ENCODE measurements at places on chromosomes 13 and 19. TPM values are rescaled to one million over a fixed set of nuclear protein-coding genes. Genes with fewer than 3 reads are reported as not detected.

SLITRK1 gene
- not detected for polyA plus RNA-seq

LRRC4B gene
- 5.8 TPM for polyA plus RNA-seq

CGB8 gene
- not detected for polyA plus RNA-seq

KLK2 gene
- polyA plus RNA-seq, result not detected

PSG7 gene
- polyA plus RNA-seq, result not detected

PALM3 gene
- polyA plus RNA-seq, result 1.0 TPM

SYCN gene
- not detected for polyA plus RNA-seq

- no peak overlapping the region for H3K27ac ChIP-seq
- no peaks in the 10 kb centered on the region for H3K27me3 ChIP-seq
- no peak for DNase-seq
- no peak overlapping the region for H3K4me3 ChIP-seq
These were observed 83.2 kb upstream of the IRS2 start for GRCh38 chr13:109869312-109870237.

- no peak overlapping the region for H3K27ac ChIP-seq
- no peak overlapping the region for H3K4me3 ChIP-seq
- H3K27me3 ChIP-seq, result no peaks in the 10 kb centered on the region
- no peaks in the 10 kb centered on the region for H3K36me3 ChIP-seq
These were observed 13.7 kb downstream of the LGALS7 start for GRCh38 chr19:38759590-38760003.

DNA sequence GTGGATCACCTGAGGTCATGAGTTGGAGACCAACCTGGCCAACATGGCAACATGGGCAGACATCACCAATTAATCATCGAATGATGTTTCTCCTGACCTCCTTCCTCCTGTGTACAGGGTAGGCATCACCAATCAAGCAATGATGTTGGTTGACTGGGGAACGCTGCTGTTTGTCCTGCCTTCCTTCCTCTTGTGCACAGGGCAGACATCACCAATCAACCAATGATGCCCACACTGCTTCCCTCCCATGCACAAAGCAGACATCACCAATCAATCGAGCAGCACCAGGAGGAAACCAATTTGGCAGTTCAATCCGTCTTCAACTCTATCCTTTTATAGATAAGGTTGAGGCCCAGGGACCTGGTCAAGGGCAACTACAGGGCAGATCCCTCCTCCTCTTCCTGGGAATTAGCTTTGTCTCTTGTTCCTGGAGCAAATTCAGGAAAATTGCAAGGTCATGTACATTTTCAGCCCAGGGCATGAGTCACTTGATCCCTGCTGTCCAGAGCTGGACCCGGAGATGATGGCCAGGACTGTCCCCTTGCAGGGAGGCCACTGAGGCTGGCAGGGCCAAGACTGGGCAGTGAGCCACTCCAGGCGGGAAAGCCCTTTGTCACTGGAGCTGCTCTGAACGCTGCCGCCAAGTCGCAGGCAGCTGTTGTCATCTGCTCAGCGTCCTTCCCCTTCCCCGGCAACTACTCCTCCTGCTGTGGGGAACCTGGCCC, 5.3 kb upstream of the CSNK1G2 start:
- no peak overlapping the region for H3K27ac ChIP-seq
- H3K36me3 ChIP-seq, result no peaks in the 10 kb centered on the region
- DNase-seq, result peak; percentile 61
- H3K4me1 ChIP-seq, result peaks cover 5% of the 10 kb centered on the region
- no peak overlapping the region for H3K4me3 ChIP-seq

DNA sequence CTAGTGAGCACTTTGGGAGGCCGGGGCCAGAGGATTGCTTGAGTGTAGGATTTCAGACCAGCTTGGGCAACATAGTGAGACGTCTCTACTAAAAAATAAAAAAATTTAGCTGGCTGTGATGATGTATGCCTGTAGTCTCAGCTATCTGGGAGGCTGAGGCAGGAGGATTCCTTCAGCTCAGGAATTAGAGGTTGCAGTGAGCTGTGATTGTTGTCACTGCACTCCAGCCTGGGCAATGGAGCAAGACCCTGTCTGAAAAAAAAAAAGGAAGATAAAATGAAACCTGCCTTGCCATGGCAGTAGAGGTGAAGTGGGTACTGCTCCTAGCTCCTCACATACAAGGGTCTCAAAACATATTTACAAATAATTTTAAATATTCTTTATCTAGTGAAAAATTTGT, 7.4 kb downstream of the UCHL3 start:
- no peak overlapping the region for H3K4me3 ChIP-seq
- no peaks in the 10 kb centered on the region for H3K4me1 ChIP-seq
- DNase-seq, result no peak
- no peak overlapping the region for H3K27ac ChIP-seq

DNA sequence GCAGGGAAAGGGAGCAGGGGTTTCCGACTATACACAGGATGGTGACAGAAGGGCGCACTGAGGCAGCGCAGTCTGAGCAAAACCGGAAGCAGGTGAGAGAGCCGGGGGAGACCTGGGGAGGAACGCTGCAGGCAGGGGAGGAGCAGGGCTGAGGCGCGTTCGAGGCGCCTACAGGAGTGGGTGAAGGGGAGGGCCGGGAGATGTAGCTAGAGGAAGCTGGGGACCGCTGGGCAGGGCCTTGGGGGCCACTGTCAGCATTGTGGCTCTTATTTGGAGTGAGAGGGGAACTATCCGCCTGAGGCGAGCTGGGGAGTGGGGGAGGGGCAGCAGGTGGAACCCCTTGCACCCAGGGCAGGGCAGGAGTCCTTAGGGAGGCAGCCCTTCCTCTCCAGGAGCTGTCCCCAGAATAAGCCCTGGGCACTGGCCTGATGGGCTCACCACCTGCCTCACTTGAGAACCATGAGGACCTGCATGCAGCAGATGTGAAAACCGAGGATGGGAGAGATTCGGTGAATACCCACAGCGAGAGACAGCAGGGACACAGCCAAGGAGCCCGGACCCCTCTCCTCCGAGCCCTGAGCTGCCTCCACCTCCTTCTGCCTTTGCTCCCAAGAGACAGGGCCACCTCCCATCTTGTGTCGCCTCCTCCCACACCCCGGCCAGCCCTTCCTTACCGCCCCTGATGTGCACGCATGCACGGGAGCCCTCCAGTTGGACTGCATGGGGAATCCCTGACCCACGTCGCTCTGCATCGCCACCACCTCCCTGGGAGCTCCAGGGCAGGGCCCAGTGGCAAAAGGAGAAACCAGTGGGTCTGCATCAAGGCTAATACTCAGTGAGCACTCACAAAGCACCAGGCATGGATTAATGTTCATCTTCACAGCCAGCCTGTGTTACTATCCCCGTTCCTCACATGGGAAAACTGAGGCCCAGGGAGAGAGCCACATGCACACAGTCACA, 10.3 kb downstream of the AKT2 start:
- no peaks in the 10 kb centered on the region for H3K27me3 ChIP-seq
- no peaks in the 10 kb centered on the region for H3K36me3 ChIP-seq
- no peak overlapping the region for H3K27ac ChIP-seq
- H3K4me3 ChIP-seq, result no peak overlapping the region
- no peak for DNase-seq

- H3K4me1 ChIP-seq, result peaks cover 48% of the 10 kb centered on the region
- DNase-seq, result peak; percentile 54
- H3K27me3 ChIP-seq, result no peaks in the 10 kb centered on the region
- H3K36me3 ChIP-seq, result no peaks in the 10 kb centered on the region
- H3K27ac ChIP-seq, result peak overlapping the region; percentile 85
These were observed 69.1 kb downstream of the CAB39L start for GRCh38 chr13:49374585-49375290.

DNA sequence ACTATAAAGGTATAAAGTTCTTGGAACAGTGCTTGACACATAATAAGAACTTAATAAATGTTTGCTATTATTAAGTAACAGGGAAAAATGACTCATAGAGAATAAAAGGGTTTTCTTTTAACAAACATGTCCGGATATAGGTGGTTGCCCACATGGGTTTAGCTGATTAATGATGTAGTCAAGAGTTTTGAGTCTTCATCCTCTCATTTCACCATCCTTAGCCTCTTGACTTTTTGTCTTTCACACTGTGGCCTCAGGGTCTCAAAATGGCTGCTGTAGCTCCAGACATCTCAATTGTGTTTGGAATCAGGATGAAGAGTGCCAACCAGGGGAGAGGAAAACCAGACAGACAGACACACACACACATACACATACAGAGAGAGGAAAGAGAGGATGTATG, 97.9 kb downstream of the HSPH1 start:
- H3K4me3 ChIP-seq, result no peak overlapping the region
- H3K27ac ChIP-seq, result no peak overlapping the region

All from cardiac muscle cell (in vitro differentiated cells and primary cell).